ENCODE measurements at places on chromosomes 6 and 20.
A peak's percentile ranks its signal among the peaks of the same experiment; 100 is the strongest.

- DNase-seq, result no peak
These were observed 11.8 kb upstream of the GPR6 start for GRCh38 chr6:109966299-109966698.

GRCh38 chr6:134447883-134448387, 130.0 kb upstream of the SGK1 start:
- DNase-seq, result peak; percentile 76

- DNase-seq, result no peak
These were observed 167.6 kb upstream of the KCNK16 start for GRCh38 chr6:39490108-39490507.

GRCh38 chr20:47496118-47496517, 5.6 kb upstream of the NCOA3 start:
- no peak for DNase-seq

- DNase-seq, result no peak
These were observed 657.5 kb upstream of the GJE1 start for GRCh38 chr6:141475259-141475658.

DNA sequence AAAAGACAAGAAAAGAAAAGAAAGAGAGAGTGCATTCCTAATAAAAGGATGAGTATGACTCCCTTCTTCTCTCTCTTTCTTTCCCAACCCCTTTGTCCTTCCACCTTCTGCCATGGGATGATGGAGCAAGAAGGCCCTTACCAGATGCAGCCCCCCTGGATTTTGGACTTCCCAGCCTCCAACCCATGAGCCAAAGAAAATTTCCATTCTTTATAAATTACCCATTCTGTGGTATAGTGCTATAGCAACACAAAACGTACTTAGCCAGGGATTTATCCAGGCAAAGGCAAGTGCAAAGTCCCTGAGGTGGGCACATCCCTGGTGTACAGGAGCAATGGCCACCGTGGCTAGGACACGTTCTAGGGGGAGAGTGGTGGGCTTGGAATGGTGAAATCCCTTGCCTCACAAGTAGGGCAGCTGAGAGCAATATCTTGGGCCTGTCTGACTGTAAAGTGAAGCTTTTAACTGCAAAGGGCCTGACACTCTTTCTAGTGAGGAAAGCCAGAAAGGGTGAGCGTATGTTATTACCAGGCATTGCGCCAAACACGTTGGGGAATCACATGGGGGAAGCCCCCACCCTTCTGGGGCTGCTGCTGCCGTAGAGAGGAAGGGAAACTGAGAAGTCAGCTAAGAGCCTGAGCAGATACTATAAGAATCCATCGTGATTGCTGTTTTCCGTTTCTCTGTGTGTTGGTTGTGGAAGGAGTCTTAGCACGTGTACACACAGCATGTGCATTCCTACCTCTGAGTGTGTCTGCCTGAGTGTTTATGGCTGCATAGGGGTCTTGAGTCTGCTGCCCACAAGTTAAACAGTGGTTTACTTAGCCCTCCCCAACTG, 50.7 kb upstream of the SIRPA start:
- no peak for DNase-seq

DNA sequence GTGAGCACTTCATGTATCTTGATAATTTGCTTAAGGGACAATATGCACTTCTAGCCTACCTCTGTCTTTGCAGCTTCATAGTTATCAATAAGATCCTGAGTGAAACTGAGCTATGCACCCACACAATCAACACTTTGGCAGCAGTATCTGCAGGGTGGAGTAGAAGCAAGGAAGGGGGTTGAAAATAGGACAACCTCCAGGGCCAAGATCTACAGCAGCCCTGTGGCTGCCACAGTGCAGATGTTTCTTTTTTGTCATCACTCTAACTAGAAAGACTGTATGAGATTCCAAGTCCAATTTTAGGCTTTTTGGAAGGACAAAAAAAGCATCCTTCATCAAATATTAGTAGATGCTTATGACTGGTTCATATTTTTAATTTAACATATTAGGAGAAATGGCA, 336.1 kb upstream of the CITED2 start:
- no peak for DNase-seq

GRCh38 chr6:147209762-147210449, 5.7 kb downstream of the STXBP5 start:
- no peak for DNase-seq

DNA sequence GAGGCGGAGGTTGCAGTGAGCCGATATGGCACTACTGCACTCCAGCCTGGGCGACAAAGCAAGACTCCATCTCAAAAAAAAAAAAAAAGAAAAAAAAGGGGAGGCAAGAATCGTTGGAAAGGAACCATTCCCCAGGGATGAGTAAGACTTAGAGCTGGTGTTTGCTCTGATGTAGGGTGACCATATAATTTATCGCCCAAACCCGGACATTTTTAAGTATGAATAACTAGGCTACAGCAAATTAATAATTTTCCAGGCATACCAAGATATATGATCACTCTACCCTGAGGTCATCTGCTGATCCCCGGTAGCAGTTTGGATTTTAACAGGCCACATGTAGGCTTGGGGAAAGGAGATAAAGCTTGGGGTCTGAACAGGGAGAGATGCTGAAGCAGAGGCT, 260.9 kb downstream of the BTBD9 start:
- no peak for DNase-seq

GRCh38 chr6:3273707-3274521, 15.2 kb downstream of the PSMG4 start:
- no peak for DNase-seq

DNA sequence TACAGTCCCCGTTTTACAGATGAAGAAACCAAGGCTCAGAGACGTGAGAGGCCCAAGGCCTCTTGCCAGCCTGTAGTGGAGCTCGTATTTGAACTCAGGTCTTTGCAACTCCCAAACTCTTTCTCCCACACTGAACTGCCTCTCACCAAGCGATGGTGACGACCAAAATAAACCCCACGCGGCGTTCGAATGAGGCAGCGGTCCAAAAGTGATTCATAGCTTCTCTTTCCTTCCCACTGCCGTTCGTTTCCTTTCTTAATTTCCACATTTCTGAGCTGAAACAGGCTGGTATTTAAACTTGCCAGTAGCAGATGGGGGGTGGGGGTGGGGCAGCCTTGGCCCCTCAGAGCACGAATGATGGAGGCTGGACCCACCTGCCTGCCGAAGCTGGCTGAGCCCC, 252.9 kb upstream of the KCNG1 start:
- DNase-seq, result no peak

- no peak for DNase-seq
These were observed 603.8 kb downstream of the FRK start for GRCh38 chr6:115456848-115457247.

- no peak for DNase-seq
These were observed 3.9 kb downstream of the RAB44 start for GRCh38 chr6:36701401-36701991.

DNA sequence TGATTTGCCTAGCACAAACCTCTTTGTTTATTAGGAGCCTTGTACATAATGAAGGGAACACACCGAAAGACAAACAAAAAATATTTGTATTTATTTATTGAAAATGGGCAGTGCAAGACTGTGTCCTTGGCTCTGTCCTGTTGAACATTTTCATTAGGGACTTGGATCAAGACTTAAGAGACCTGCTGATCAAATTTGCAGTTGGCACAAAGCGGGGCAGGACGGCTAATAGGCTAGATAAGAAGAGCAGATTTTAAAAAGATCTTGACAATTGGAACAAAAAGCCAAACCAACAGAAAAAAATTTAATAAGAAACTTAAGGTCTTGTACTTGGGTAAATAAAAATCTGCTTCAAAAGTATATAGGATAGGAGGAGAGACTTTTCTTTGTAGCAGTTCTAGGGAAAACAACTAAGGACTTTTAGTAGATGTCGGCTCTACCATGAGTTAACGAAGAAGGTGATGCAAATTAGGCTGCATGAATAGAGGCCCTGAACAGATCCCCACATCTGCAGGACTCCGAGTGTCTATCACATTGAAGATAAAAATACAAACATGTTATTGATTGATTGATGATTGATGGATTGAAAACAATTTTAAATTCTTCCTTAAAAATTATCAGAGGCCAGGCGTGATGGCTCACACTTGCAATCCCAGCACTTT, 124.1 kb upstream of the SPACA1 start:
- DNase-seq, result no peak

- DNase-seq, result no peak
These were observed 6.5 kb downstream of the RIPOR2 start for GRCh38 chr6:24929242-24929641.

GRCh38 chr20:18849131-18849530, 35.5 kb downstream of the SCP2D1 start:
- no peak for DNase-seq

DNA sequence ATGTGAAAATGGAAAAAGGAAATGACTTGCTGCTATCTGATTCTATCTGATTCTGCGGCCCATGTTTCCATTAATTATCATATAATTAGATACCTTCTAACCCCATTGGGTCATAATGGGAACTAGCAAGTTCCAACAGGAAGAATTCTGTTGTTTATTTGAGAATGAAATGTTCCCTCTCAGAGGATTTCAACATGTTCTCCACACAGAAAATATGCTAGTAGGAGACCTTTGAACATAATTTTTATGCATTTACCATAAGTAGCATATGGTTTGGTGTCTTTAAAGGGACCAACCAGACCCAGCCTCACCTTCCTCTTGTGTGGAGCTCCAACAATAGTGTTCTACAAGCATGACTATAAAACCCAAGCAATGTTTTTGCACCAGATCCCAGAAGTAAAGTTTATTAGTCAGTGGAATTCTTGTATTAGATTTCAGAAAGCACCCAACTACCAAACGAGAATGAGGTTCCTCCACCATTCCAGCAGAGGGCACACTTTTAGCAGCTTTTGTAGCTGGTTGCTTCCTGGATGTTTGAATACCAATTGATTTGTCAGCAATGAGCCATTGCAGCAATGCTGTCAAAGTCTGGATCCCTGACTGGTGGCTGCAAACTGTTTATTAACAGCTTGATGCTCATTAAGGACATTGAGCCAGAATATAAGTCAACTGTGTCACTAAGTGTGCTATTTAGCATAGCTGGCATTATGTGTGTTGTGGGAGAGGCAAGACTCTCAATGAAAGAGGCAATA, 143.6 kb upstream of the GJE1 start:
- DNase-seq, result peak; percentile 57

GRCh38 chr20:16846006-16846405, 97.8 kb downstream of the OTOR start:
- DNase-seq, result no peak

DNA sequence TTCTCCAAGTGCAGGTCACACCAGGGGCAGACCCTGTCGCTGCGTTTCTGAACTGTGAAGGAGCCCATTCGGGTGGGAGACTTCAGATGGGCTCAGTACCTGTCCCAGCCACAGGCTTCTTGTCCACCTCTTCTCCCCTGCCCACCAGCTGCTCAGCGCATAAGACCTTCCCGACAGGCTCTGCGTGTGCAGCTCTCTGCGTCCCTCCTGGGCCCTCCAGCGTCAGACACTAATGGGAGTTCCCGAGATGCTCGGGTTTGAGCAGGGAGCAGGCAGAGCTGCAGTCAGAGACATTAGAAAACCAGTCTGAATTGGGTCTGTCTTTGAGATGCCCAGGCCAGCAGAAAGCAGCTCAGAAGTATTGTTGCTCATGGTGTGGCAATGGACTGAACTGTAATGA, 50.4 kb downstream of the TCP11 start:
- DNase-seq, result no peak

DNA sequence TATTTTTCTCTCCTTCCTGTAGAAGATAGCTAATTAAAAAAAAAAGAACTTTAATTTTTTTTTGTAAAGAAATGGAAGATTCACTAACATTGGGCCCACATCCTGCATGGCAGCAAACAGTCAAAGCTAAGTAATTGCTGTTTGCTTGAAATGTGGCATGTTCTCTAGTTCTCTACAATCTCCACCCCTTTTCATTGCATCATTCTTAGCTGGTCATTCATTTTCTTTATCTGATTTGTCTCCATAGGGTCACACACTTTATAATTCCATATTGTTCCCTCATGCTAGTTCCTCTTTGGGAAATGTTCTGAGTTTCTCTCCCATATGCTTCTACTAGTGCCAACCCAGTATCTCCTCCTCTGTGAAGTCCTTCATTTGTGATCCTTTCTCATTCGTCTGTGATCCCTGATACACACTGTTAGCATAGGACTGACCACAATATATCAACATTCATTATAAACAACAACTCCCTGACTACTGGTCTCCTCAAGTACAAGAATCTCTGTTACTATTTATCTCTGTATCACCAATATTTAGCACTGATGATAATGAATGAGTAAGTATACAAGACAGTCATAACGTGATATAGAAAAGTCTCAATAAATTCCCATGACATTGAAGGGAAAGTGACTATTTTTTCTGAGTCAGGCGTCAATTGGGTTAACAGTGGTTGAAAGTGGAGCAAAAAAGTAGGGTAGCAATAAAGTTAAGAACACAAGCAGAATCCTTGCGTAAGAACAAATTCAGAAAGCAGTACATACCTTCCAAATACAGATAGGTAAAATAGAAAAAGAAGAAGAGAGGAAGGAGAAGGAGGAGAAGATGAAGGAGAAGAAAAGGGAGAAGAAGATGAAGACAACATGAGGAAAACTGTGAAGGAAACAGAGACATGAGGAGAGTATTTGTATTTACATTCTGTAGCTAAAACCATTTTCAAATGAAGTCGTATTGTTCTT, 33.2 kb upstream of the MYB start:
- DNase-seq, result no peak

DNA sequence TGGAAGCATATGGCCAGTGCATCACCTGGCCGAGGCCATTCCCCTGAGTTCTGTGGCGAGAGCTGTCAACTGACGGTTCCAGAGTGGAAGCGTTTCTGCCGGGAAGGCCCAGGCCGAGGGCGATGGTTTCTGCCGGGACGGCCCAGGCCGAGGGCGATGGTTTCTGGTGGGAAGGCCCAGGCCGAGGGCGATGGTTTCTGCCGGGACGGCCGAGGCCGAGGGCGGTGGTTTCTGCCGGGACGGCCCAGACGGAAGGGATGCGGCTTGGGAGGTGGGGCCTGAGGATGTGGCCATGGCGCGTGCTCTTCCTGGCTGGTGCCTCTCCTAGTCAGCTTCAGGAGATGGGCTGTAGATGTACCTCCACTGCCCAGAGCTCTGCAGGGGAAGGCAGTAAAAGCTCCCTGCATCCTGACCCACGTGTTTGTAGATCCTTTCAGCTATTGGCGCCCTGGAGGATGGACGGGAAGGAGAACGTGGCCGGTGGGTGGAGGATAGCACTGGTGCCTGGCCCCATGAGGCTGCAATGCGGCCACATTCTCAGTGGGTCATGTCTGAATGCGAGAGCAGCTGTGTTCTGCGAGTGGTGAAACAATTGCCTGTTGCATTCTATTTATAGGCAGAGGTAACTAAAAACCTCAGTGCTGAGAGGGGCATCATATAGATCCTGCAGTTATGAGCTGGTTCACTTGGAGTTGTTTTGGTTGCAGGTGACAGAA, 12.8 kb downstream of the TPD52L2 start:
- no peak for DNase-seq
